ENCODE measurements at places on chromosomes 1 and 21.
A peak's percentile ranks its signal among the peaks of the same experiment; 100 is the strongest.

- DNase-seq, result no peak
These were observed 5.1 kb downstream of the CA14 start for GRCh38 chr1:150262388-150263320.

- DNase-seq, result peak; percentile 57
These were observed 14.0 kb downstream of the LAPTM5 start for GRCh38 chr1:30743584-30744059.

DNA sequence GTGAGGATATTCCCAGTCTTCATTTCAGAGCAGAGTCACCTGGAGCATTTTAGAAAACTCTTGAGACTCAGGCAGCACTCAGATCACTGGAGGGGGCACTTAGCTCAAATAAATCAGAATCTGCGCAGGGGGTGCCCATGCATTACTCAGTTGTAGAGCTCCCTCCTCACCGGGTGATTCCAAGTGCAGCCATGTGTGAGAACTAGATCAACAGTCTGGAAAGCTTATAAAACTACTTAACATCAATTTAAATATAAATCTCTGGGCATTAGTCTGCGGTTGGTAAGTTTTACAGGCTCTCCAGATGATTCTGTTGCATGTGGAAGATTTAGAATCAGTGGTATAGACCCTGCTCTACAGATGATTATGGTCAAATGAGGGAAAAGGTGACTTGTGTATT lies 128.6 kb downstream of the ST6GALNAC3 start:
- DNase-seq, result no peak

DNA sequence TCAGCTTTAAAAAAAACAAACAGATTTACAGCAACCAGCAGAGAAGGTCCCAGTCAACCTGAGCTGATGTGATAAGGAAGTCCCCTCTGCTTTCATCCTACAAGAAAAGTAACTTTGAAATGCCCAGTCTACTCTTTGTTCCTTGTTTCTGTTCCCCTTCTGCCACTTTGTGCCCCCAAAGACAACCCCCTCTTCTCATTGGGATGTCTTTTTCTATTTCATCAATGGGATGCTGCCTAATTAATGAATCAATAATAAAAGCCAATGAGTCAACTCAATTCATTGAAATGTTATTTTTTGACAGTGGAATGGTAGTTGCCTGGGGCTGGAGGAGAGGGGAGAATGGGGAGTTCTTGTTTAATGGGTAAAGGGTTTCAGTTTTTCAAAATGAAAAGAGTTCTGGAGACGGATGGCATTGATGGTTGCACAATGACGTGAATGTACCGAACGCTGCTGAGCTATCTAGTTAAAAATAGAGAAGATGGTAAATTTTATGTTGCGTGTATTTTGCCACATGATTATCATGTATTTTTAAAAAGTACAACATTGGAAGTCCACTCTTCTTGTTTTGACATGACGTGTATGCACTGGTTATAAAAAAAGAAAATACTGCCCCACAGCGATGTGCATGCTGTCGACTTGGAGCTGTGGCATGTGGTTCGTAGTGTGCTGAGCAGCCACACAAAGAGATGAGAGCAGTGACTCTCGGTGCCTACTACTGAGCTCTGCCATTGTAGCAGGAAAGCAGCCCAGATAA lies 22.4 kb upstream of the PADI2 start:
- no peak for DNase-seq

DNA sequence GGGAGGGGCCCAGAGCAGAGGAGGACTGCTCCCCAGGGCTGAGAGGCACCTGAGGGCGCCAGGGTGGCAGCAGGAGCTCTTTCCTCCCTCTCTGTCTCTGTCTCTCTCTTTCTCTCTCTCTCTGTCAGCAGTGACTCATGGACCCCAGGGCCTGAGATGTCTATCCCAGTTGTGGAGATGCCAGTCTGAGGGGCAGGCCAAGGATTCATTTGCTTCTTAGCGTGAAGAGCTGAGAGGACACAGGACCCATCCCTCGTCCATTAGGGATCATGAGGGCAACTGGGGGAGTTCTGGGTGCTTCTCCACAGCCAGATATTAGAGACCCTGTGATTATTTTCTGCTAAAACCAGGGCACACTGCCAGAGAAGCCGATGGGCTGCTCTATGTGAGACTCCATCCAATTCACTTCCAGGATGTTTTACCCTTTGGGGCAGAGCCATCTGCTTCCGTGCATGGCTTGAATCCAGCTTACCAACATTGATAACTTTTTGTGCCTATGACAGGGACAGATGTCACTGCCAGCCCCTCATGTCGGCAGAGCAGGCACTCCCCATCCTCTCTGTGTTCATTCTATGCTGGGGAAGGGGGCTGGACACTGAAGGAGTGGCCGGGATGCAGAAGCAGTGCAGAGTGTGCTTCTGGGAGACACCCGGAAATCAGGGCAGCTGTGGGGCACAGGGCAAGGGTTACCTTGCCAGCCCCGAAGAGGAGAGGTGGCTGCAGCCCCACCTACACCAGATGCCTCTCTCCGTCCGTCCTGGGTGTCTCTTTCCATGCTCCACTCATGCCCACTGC lies 4.1 kb upstream of the PCBP3 start:
- no peak for DNase-seq

GRCh38 chr1:69765951-69766350 lies 198.2 kb downstream of the LRRC7 start:
- DNase-seq, result no peak

GRCh38 chr1:211574705-211575104 lies 4.3 kb downstream of the SLC30A1 start:
- no peak for DNase-seq

- DNase-seq, result no peak
These were observed 25.5 kb downstream of the RGL1 start for GRCh38 chr1:183830389-183830788.

DNA sequence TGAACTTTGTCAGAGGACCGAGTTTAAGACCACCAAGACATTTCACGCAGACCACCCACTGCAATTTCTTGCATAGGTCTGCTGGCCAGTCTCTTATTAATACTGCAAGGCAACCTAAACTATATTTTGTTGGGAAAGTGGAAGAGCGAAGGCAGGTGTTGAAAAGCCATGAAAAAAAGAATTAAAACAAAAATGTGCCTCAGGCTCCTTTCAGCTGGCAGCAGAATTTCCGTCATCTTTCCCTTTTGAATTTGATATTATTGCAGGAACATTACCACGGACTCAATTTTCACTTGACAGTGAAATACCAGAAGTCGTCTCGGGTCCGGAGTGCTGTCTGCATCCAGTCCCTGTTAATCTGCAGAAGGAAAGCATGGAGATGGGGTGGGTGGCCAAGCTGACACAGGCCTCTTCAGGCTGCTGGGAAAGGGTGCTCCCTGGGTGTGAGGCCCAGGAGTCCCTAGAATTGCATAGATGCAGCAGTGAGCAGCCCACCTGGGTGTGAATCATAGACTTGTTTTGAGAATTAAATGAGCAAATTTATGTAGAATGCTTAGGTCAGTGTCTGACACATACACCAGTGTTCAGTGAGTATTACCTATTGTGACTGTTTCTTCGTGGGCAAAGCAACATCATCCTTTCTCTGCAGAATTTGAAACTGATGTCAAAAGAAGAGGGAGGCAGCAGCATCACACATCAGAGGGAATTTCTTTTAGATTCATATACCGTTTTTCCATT lies 150.7 kb downstream of the PBX1 start:
- DNase-seq, result no peak

- DNase-seq, result no peak
These were observed 27.9 kb downstream of the SSBP3 start for GRCh38 chr1:54378157-54378873.

GRCh38 chr1:183267646-183268431 lies 81.8 kb downstream of the LAMC2 start:
- DNase-seq, result no peak
